ENCODE measurements at places on chromosomes 7 and 10.

DNA sequence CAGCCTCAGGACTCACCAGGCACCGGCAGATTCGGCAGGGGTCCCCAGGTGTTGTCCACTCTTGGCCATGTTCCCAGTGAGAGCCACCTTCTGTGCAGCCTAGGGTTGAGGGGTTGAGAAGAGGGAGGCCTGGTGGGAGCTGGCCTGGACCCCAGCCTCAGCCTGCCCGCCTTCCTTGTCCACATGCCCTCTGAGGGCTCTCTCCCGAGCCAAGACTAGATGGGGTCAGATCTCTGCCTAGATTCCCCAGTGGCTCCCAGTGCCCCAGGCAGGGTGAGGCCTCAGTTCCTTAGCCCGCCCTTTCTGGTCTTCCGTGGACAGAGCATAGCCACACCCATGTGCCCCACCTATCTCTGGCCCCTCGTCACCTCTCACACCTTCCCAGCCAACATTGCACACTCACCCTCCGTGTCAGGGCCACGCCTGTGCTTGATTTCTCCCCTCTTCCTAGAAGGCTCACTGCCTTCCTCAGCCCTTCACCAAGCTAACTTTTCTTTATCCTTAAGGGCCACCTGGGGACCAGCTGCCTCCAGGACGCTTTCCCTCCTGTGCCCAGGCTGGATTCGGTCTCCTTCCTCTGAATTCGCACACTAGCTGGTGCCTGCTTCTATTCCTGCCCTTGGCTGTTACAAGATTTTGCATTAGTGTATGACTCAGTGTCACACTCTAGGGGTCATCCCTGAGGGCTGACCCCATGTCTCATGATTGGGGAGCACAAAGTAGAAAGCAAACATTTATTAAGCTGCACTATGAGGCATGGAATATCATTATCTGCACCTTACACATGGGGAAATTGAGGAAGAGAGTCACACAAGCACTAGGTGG, 7.5 kb downstream of the KCP start:
- DNase-seq, result no peak

GRCh38 chr7:41696323-41696916, 6.5 kb downstream of the INHBA start:
- DNase-seq, result peak; percentile 76

- no peak for DNase-seq
Observed at GRCh38 chr10:94500063-94500462, 45.5 kb upstream of the HELLS start.

DNA sequence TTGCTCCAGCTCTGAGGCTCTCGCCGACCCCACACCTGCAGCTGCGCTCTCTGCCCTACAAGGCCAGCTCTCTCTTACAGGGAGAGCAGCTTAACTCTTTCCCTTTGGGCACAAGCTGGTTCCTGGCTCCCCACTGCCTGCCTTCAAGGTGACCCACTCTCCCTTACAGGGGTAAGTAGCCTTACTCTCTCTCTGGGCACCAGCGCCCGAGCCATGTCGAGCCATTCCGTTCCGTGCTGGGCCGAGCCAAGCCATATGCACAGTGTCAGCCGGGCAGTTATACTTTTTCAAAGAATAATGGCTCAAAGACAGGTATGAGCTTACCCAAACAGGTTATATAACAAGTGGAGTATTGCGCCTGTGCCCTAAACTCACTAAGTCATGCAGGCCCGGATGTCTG, 44.6 kb downstream of the VIM start:
- no peak for DNase-seq

DNA sequence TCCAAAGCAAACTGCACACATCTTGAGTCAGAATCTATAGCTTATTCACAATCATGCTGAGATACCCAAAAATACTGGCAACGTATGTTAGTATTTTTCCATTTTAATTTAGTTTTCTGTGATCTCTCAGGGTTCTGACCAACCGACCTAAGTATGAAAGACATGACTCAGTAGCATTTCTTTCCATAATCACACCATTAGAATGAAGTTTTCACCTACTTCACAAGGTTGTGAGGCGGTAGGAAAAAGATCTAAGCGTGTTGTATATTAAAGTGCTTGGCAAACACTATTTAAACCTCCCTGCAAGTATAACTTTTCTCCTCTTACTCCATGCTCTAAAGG, 49.1 kb downstream of the PLCE1 start:
- DNase-seq, result no peak

GRCh38 chr10:80195046-80195574, 10.2 kb downstream of the ANXA11 start:
- no peak for DNase-seq

GRCh38 chr10:122962405-122962804, 8.4 kb upstream of the C10orf88 start:
- no peak for DNase-seq

DNA sequence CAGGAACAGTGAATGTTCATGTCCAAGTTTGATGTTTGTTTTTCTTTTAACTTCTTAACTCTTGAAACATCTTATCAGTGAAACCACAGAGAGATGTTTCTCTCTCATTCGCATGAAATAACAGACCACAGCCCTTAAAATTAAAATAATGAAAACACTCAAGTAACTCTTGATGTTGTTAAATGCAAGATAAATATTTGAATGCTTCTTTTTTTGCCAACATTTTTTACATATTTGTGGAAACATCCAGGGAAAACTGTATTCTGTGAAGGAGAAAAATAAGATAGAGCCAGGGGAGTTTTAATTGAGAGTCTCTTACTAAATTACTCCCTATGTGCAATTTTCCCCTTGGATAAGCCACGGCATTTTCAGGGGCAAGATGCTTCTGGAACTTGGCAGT, 361.8 kb upstream of the MGMT start:
- DNase-seq, result no peak

DNA sequence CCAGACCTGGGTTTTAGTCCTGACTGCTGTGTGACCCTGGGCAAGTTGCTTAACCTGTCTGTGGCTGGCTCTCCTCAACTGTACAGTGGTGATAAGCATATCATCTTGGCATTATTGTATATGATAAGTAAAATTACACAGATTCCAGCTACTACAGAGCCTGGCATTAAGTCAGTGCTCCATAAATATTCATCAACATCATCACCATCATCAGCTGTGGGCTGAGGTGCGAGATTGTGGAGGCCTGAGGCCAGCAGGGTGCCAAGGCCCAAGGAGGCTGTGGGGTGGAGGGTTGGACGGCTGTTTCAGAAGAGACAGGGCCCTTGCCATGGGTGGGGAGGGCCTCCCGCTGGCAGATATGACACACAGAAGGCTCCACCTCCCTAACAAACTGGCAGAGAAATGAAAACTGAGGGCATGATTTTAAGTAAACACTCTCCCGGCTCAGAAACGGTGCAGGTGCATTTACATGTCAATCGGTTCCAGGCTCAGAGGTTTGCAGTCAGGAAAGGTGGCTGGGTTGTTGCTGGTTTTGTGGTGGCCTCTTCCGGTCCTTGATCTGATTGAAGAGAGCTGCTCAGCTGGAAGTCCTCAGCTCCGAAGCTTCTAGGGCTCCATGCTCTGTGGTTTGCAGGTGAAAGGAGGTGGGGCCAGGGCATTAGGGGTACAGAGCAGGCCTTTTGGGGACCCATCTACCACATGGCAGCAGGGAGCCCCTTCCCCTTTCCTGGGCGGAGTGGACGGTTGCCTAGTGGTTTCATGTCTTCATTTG, 10.2 kb downstream of the CRYGN start:
- no peak for DNase-seq

- no peak for DNase-seq
Observed at GRCh38 chr10:103780242-103781149, 74.9 kb downstream of the SH3PXD2A start.

GRCh38 chr10:79252971-79253370, 94.3 kb upstream of the PPIF start:
- no peak for DNase-seq

DNA sequence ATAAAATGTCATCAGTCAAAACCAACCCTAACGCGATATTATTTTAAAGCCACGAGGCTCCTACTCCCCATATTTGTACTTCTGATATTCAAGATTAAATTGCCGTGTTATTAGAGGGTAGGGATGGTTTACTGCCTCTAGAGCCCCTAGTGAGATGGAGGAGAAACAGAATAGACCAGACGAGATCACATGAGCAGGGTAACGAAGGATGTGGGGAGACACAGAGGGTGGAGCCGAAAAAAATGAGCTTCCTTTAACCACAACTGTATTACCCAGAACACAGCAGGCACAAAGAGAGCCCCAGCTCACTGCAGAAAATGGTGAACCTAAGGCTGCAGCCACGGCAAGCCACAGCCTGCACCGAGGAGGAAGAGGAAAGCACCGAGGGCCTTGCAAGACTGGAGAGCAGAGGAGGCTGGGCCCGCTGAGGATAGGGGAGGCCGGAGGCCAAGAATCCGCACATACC, 14.3 kb downstream of the ZC3HAV1 start:
- DNase-seq, result no peak

Measured in endothelial cell (in vitro differentiated cells).